Keratinocyte (primary cell): ENCODE measurements at places on chromosomes 7 and 10.

DNA sequence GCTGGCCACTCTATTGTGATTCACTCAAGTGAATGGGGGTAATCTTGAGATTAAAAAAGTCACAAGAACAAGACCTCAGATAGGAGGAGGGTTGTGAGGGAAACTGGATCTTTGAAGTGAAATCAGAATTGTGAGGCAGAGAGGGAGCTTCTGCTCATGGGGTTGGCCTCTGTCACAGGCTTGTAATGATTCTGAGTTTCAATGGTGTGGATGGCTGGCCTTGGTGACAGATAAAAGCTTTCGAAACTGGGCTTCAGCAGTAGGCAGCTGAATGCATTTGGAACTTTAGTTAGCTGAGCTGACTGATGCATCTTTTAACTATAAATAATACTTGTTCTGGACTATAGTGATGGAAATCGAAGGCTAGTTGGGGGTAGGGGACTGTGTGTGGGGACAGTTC lies 12.2 kb downstream of the TAS2R60 start:
- DNase-seq: no peak

- no peak for DNase-seq
Observed at GRCh38 chr10:130491011-130491692, 355.0 kb downstream of the GLRX3 start.

- peak; percentile 26 for DNase-seq
Observed at GRCh38 chr7:2757361-2757903, 69.4 kb downstream of the AMZ1 start.

DNA sequence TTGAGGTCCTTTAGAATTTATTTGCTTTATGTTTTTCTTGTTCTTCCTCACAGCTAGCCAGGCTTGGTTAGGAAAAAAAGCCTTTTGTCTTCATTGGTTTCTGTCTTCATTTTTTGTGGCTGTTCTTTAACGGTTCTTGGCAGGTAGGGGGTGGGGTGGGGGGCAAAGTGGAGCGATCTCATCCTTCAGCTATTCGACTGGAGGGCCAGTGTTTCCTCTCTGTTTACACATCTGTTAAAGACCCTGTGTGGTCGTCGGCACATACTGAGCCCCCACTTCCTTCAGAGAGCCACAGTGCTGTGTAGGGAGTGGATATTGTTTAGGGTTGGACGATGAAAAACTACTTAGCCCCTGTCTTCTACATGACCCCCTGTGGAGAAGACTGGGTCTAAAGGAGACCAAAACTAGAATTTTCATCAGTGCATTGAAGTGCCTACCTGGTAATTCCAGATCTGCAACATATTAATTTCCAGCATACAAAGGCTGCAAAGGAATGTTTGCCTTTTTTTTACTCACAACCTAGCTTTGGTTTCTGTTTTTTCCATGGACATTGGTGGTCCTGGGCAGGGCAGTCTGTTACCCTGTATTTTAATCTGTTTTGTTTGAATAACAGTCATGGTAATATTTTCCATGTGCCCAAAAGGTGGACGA lies 29.0 kb downstream of the PRPF18 start:
- no peak for DNase-seq

GRCh38 chr10:122510736-122511135 lies 49.4 kb downstream of the HTRA1 start:
- no peak for DNase-seq

DNA sequence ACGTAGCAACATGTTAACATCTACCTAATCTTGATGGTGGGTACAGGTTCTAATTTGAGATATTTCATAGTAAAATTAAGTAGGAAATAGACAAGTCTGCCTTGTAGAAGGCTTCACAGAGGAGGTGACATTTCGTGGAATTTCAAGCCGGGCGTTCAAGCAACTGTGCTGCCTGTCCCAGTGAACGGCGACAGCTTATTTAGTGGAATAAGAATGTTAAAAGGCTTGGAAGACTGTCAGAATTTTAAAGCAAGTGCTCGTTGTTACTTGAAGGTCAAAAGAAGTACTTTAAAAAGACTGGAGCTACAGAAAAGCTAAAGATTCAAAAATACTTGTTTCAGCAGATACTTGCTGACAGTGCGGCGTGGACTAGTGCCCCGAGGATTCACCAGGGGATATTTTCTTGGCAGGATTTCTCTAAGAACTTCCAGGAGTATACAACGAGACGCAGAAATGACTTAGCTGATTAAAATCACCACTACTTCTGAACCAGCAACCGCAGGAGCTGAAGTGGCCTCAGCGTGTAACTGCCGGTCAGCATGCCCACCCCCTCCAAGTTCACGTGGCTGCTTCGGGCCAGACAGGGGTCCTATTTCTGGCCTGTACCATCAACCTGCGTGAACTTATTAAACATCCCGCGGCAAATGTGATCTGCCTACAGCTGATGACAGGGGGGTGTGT lies 46.5 kb downstream of the CTBP2 start:
- DNase-seq: no peak

GRCh38 chr10:78442836-78443550 lies 409.3 kb downstream of the RPS24 start:
- no peak for DNase-seq

DNA sequence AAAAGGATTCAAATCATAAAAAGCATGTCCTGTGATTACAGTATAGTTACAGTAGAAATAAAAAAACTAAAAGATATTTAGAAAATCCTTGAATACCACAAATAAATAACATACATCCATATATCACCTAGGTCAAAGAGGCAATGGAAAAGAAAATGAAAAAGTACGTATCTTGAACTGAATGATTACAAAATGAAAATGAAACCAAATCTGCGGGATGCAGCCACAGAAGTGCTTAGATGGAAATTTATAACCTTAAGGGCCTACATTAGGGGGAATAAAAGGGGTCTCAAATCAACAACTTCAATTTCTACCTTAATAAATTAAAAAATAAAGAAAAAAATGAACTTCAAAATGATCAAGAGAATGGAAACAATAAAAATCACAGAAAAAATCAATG lies 879.0 kb upstream of the CELF2 start:
- no peak for DNase-seq

- no peak for DNase-seq
Observed at GRCh38 chr7:14048889-14049288, 59.4 kb upstream of the ETV1 start.

GRCh38 chr7:20229646-20230500 lies 12.7 kb upstream of the MACC1 start:
- no peak for DNase-seq

GRCh38 chr7:129163875-129164544 lies 19.5 kb downstream of the TSPAN33 start:
- no peak for DNase-seq

- no peak for DNase-seq
Observed at GRCh38 chr10:45428611-45429510, 54.8 kb downstream of the ALOX5 start.

GRCh38 chr10:120396228-120396627 lies 60.8 kb upstream of the PLPP4 start:
- DNase-seq: no peak
